ENCODE measurements at places on chromosomes 5 and 9.

DNA sequence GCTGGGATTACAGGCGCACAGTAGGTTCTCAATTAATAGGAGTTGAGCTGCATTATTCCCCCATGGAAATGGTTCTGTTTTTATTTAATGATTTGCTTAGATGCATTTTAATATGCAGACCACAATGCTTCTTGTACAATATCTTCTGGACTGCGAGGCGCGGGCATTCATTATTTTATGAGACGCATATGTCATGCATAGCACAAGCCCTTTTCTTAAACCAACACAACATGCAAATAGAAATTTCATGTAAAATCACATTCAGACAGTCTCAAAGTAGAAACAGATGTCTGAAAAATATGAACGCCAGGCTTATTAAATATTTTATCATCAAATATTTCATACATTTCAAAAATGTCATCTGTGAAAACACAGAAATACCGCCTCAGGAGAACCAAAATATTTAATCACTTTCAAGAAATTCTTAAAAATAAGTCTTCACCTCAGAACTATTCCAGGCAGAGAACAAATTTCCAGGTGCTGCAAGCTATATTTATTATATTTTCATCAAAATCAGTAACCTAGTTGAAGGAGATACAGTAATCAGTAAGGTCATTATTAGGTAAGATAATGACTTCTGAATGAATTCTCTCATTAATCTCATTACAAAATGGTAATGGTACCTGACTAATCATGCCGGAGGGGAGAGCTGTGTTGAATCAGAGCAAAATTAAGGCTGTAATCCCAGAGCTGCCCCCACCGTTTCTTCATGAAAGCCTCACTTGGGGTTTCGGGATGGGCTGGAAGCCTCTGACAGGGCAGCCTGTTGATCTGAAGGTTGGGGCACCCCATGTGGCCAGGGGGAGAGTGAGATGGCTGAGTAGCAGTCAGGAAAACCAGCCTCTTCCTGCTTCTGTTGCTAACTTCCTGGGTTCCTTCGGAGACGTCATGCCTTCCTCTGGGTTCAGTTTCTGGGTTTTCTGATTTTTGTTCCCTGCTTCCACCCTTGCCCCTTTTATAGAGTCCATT, 133.9 kb upstream of the ZNF618 start:
- no peak for DNase-seq

- no peak for DNase-seq
These were observed 28.7 kb upstream of the C5orf46 start for GRCh38 chr5:147935032-147935431.

DNA sequence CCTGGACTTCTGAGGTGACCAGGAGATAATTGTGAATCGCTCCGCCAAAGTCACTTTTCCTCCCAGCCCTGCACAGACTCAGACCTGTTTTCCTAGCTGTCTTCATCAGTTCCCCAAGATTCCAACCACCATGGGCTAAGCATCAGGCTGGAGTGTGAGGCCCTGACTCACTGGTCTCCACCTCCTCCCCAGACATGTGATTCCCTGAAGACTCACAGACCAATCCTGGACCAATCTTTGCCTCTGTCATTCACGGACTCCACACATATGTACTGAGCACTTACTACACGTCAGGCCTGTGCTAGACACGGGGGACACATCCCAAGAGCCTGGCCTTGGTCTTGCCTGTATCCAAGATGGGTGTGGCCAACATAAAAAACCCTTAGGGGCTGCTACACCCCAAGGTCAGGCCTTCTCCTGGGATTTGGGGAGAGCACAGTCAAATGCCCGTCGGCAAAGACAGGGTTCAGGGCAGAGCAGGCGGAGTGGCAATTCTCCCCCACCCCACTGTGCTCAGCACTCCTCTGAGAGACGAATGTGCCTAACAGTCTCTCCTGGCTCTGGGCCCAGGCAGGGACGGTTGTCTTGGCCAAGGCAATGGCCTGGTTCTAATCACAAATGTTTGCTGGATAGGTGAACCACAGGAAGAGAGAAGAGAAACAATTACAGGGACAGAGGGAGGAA, 11.9 kb downstream of the EEIG1 start:
- DNase-seq: no peak

- DNase-seq: no peak
These were observed 165.5 kb upstream of the NFIL3 start for GRCh38 chr9:91589101-91589553.

DNA sequence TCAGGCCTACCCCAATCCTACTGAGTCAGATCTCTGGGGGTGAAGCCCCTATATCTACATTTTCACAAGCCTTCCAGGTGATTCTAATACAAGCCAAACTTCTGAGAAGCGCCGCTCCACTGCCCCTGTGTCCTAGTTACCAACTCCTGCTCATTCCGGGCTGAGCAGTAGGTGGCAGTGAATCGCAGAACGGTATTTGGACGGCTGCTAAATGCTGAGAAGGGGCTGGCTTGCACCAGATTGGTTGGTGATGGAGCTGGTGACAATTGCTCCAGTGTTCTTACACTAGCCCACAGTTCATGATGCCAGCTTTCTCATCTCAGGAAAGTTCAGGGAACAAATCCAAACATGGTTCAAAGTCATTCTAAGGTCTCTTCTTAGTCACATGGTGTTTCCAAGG, 31.1 kb upstream of the FGF1 start:
- DNase-seq: no peak

DNA sequence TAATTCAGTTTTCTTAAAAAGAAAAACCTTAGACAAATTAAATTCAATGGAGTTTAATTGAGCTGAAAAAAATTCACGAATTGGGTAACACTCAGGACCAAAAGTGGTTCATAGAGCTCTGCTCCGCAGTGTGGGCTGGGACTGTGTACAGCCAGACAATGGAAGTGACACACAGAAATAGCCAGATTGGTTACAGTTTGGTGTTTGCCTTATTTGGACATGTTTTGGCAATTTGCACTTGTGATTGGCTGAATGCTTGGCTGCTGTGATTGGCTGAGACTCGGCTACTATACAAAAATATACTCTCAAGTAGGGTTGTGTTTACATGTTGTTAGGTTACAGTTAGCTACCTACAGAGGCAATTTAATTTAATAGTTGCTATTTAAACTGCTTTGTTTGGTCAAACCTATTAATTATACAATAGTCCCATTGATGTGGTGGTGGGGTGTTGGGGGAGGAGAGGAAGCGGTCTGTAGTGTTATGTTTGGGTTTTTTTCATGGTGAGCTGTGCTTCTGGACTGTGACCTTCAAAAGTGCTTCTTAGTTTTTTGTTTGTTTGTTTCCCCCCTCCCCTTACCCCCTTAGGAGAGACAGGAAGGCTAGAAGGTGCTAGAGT, 95.2 kb downstream of the CNTLN start:
- DNase-seq: no peak

- DNase-seq: no peak
These were observed 462.9 kb downstream of the SEMA5A start for GRCh38 chr5:9082996-9083395.

DNA sequence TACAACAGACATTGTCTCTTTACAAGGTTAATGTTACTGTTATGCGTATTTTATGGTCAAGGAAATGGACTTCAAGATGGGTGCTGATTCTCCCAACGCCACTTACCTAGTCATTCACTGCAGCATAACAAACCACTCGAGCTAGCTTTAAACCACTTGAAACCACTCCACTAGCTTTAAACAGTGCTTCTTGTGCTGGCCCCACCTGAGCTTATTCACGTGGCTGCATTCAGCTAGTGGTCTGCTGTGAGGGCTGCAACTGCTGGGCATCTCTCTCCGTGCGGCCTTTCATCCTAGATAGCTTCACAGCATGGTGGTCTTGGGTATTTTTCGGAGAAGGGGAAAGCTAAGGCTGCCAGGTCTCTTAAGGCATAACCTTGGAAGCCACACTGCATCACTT, 3.5 kb upstream of the HRH2 start:
- no peak for DNase-seq

DNA sequence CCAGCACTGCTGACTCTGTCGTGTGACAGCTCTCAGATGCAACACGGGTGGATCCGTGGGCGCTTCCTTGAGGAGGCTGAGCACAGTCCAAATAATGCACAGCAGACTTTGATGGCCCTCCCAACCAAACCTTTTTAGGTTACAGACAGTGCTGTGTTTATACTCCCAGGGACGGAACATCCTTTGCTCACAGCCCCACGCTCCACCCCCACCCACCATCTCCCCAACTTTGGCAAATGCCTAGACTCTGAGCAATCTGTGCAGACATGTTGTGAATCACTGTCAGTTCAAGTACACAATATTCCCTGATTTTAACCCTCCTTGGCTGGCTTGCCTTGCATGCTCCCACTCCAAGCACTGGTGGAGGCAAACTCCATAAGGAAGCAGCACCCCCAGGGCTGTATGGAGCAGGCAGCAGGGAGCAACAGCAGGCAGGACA, 324.6 kb downstream of the MLLT3 start:
- DNase-seq: no peak

- no peak for DNase-seq
These were observed 611.9 kb downstream of the IRX1 start for GRCh38 chr5:4207486-4207885.

DNA sequence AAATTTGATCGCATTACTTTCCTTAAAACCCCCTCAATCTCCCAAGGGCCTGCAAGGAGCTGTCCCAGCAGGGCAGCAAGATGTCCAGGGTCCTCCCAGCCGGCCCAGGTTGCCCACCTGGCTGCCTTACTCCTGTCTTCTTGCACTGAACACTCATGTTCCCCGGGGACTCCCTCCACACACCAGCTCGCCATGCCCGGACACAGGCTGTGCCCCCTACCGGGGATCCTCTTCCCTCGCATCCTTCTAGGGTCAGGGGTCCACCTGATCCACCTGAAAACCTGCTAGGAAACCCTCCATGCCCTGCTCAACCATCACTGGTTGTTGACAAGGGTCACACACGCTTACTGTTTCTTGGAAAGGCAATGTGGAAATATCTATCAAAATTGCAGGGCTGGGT, 172.0 kb upstream of the MSX2 start:
- DNase-seq: no peak

DNA sequence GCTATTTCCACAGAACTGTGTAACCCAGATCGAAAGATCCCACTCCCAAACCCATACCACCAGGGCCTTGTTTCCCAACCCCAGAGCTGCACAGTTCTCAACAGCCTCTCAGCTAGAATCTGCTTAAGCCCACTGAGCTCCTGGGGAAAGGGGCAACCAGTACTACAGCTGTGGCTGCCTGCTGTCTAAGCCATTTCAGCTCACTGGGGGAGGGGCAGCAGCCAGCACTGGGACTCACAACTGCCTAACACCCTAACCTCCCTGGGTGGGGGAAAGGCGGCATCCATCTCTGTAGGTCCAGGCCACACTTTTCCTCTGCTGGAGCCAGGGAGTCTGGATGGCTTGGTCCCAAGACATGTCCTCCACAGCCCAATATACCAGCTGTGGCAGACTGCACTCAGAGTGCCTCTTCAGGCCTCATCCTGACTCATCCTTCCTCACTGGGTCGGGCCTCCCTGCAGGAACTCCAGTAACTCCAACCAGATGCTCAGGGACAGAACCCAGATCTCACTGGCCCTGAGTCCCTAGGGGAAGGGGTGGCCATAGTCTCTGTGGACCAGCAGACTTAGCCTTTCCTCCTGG, 241.4 kb downstream of the HINT1 start:
- no peak for DNase-seq

DNA sequence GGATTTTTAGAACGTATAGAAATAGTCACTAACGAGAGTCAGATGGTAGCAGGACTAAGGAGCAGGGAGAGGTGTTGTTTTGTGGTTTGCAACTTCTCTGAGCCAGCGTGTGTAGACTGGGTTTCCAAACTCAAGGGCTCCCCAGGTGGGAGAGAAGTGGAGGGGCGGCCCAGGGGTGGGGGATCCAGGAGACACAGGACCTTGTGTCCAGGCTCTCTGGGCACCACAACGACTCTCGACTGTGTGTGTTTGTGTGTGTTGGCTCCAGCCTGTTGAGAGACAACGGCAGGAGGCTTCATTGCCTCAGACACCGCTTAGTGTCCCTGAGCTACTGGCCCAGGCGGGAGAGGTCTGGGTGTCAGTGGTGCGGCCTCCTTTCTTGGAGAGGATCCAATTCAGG, 934 bp upstream of the FCN1 start:
- no peak for DNase-seq

DNA sequence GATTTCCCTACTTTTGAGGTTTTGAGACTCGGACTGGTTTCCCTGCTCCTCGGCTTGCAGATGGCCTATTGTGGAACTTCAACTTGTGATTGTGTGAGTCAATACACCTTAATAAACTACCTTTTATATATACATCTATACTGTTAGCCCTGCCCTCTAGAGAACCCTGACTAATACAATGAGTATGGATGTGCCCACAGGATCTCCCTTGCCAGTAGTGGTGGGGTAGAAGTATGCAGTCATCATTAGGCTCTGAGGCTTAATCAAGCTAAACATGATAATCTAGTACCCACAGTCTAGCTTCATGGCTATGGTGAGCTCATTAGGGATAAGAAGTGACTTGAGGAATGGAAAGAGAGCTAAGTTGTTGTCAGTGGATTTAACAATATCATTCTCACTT, 412.8 kb upstream of the PTGER4 start:
- no peak for DNase-seq

Measured in stimulated activated CD4-positive, alpha-beta T cell treated with anti-CD3 and anti-CD28 coated beads, TNF-alpha, amount 100 ng/mL, for 48 hours (primary cell).